ENCODE measurements at places on chromosomes 13 and 19.
A peak's percentile ranks its signal among the peaks of the same experiment; 100 is the strongest.

DNA sequence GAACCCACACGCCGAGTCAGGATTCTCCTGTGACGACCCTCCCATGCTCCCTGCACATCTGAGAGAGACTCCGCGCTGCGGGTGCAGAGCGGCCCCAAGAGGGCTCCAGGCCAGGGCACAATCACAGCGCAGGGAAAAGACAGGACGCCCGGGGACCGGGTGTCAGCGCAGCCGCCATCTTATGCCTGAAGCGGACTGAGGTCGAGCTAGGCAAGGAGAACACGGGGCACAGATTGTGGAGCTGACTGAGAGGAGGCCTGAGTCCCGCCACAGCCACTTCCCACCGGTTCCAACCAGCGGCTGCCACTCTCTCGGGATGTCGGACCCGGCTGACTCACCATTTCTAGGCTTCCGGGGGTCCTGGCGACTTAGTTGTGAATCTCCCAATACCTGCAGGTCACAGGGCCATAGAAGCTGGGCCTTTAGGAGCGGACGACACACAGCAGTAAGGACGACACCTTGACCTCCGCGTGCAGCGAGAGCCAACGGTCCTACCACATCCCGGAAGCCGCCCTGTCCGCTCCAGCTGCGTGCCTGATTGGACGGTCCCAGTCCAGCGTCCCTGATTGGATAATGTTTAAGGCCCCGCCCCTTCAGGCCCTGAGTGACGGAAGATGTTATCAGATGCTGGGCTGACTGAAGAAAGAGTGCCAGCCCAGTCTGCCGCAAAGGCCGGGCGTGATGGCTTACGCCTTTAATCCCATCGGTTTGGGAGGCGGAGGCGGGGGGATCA, at the start of gene ZNF728:
Gene ZNF728 (minus strand): TSS at position 487 of the 733 bp plus-strand sequence. CDS start 146 bp downstream, at position 341.
- DNase-seq: no peak

DNA sequence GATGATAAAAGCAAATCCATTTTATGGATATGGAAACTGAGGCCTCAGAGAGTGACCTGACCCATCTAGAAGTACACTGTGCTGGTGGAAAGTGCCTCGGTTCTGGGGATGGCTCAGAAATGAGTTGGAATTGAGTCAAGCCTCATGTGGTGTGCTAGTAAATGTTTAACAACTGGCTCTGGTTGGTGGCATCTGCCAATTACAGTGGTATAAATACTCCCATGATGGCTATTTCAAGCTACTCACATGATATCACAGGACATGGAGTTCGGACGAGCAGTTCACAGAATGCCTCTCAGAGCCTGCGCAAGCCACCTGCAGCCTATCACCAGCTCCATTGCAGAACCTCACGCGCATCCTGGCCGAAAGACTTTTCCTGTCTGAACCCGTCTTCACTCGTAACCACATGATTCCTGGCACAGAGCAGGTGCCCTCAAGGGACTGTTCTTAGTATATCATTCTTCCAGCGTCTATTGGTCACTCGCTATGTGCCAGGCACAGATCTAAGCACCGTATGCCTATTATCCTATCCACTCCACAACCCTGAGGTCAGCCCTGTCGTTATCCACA, 9.1 kb downstream of the TMEM150B start:
- DNase-seq: no peak

GRCh38 chr19:47467914-47468313, 3.8 kb downstream of the SLC8A2 start:
- DNase-seq: no peak

DNA sequence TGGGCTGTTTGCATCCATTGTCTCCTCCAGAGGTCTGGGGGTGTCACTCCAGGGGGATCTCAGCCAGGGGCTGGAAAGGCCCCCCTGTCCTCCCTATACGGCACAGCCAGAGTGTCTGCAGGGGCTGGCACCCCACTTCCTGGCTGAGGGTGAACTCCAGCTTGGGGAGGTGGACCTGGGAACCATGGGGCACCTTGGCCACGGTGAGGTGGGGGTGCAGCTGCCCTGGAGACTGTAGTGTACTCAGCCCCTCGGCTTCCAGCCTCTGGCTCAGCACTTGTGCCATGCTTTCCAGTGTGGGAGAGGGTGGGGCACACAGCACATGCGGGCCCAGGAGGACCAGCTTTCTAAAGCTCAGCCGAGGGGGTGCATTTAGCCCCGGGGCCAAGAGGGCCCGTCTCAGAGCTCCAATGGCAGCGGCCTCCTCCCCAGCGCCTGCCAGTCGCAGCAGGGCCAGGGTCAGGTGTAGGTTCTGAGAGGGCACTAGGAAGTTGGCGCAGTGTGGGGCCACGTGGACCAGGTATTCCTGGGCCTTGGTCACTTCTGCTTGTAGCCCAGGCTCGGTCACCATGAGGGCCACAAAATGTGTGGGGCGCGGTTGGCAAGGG, 1.4 kb downstream of the LENG9 start:
- DNase-seq: no peak

GRCh38 chr13:73419186-73419585, 360.4 kb downstream of the KLF5 start:
- DNase-seq: no peak

DNA sequence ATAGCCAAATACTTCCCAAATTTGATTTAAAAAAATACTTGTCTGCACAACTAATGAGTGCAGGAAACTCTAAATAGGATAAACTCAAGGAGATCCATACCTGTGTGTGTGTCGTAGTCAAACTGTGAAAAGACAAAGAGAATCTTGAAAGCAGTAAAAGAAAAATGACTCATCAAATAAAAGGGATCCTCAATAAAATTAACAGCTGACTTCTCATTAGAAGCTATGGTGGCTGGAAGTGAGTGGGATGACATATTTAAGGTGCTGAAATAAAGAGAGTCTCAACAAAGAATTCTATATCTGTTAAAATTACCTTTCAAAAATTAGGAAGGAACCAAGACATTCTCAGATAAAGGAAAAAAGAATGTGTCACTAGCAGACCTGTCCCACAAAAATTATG, 13.7 kb downstream of the RNASEH2B start:
- no peak for DNase-seq

DNA sequence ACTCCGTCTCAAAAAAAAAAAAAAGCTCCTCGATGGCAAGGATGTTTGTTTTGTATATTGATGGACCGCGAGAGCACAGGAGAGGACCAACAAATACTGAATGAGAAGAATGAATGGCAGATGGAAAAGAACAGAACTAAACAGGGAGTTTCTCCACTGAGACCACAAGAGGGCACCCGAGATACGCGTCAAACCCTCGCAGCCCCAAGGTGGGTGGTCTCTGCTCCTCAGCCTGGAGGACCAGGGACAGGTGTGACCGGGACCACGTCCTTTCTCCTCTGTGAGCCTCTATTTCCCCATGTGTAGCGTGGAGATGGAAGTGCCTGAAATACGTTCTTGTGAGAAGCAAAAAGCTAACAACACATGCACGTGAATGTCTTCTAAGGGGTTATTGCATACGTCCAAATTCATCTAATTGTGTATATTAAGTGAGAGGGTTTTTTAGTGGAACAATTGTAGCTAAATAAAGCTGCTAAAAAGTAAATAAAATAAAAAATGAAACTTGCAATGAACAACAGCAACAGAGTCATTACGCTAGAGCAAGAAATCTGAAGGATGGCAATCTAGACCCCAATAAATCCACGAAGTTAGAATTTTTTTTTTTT, 8.3 kb upstream of the CDC42EP5 start:
- DNase-seq: peak; percentile 58

DNA sequence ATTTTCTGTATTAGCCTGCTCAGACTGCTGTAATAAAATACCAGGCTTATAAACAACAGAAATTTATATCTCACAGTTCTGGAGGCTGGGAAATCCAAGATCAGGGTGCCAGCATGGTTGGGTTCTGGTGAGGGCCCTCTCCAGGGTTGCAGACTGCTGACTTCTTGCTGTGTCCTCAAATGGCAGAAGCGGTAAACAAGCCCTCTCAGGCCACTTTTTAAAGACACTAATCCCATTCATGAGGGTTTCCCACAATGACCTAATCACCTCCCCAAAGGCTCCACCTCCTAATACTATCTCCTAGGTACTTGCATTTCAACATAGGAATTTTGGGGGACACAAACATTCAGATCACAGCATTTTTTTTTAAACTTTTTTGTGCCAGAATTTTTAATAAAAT, 159.3 kb downstream of the PDS5B start:
- no peak for DNase-seq

DNA sequence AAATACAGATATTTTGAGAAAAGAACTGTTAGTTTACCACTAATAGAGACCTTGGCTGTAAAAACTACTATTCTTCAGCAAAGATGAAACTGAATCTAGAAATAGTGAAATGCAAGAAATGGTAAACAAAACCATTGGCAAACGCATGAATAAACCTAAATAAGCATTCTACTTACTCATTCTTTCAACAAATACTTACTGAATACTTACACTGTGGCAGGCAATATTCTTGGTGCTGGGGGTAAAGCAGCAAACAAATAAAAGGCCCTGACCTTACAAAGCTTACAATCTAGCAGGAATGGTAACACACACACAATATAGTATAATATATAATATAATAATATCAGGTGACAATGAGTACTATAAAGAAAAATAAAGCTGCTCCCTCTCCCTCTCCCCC, 38.7 kb downstream of the KATNAL1 start:
- no peak for DNase-seq

GRCh38 chr19:54252845-54253244, 4.2 kb downstream of the LILRB5 start:
- no peak for DNase-seq

DNA sequence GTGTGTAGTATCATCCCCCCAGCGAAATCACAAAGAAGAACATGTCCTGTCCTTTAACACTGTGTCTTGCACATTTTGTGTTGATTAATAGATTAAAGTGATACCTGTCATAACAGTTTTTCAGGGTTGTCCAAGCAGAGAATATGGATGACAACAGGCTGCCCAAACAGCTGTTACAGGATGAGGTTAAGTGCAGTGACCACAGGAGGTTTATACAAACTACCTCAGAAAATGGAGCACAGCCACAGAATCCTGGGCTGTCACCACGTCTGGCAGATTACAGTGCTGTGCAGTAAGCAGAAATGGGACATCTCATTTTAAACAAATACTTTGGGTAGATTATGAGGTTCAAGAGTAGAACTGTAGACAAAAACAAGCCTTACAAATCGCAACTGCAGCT, 575.6 kb downstream of the DCT start:
- no peak for DNase-seq

DNA sequence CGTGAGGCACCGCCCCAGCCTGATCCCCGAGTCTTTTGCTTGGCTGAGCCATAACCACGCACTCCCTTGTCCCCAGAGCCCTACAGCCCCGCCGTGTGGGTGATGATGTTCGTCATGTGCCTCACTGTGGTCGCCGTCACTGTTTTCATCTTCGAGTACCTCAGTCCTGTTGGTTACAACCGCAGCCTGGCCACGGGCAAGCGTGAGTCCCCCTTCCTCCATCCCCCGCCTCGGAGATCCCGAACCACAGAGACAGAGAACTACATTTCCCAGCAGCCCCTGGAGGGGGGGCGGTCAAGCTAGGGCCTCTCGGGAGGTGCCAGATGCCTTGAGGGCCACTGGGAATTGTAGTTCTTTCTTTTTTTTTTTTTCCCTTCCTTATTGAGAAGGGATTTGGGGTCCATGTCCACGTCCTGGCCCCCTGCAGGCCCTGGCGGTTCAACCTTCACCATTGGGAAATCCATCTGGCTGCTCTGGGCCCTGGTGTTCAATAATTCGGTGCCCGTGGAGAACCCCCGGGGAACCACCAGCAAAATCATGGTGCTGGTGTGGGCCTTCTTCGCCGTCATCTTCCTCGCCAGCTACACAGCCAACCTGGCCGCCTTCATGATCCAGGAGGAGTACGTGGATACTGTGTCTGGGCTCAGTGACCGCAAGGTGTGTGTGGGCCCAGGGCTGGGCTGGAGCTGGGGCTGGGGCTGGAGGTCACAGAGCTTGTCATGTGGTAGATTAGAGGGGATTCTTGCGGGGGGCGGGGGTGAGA, 25.9 kb downstream of the GRIN2D start:
- DNase-seq: peak; percentile 39

DNA sequence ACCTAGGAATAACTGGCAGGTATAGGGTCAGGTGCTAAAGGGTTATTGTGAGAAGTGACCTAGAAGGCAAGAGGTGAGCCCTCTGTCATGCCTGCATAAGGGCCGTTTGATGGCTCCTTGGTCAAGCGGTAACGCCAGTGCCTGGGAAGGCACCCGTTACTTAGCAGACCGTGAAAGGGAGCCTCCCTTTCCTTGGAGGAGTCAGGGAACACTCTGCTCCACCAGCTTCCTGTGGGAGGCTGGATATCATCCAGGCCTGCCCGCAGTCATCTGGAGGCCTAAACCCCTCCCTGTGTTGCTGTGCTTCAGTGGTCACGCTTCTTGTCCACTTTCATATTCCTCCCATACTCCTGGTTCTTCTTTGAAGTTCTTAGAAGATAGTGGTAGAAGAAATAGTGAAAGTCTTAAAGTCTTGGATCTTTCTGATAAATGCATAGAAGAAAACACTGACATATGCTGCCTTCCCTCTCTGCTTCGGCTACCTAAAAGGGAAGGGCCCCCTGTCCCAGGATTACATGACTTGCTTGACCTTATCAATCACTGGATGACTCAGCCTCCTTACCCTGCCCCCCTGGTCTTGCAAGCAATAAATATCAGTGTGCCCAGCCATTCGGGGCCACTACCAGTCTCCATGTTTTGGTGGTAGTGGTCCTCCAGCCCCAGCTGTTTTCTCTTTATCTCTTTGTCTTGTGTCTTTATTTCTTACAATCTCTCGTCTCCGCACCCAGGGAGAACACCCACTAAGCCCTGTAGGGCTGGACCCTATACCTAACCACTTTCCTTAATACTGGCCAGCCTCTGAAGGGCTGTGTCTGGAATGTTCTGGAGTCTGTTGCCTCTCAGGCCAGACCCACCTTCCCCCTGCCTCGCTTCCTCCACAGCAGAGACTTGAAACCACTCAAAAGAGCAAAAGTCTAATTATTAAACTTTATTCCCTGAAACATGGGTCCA, 16.1 kb upstream of the ABCC4 start:
- DNase-seq: peak; percentile 69

DNA sequence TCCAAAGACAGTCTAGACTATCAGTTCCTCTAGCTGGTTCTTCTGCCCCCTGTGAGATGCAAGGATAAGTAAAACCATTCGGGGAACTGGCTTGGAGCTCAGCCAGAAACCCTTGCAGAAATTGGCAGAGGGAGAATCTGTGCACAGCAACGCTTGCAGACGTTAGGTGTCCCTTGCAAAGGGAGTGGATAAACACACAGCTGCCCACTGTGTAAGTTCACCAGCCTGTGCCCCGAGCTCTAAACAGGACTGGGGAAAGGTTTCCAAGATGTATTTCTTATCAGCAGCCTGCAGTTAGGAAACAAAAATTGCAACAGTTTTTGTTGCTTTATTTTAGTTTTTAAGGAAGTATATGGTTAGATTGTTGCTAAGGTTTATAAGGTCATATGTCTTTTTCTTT, 19.0 kb upstream of the ADGRE1 start:
- no peak for DNase-seq
